Activated CD4-positive, alpha-beta T cell treated with anti-CD3 and anti-CD28 coated beads for 36 hours (primary cell): ENCODE measurements at places on chromosomes 3 and 15.

DNA sequence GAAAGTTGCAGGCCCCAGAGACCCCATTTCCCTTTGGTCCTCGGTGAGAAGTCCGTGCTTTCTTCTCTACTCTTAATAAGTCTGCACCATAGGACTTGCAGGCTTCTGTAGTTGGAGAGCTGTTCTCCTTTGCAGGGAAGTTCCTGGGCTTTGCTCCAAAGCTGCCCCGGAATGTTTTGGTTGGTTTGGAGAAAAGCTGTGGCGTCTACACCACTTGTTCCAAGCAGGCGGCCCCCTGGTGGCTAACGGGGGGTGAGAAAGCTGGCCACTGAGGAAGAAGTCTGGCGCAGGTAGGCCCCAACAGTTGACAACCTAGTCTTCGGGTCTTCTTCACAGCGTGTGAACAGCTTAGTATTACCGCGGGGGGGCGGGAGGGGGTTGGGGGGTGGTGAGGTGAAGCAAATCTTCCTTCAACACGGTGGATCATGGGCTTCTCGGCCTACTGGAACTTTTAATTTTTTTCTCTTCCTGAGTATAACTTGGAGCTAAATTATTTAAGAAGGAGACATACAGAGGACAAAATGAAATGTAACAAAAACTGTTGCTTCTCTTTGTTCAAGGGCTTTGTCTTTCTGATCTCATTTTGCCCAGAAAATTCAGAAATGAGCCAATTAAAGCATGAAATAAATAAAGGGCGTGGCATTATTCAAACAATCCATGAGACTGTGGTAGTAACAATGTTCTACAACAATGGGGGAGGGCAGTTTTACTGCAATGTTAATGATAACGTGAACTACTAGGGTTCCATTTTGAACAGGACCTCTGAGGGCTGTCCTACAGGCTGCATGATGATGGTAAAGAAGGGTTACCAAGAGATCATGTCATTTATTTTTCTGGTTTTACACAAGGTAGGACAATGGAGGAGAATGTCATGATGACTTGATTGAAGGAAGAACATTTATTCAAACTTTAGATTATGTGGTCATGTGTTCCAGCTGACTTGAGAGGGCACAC is 2.2 kb upstream of the THRB start:
- H3K27me3 ChIP-seq = peaks cover 46% of the 10 kb centered on the region
- H3K4me3 ChIP-seq = no peak overlapping the region
- peak; percentile 10 for DNase-seq
- no peaks in the 10 kb centered on the region for H3K36me3 ChIP-seq
- no peak overlapping the region for H3K27ac ChIP-seq

GRCh38 chr3:41611008-41611407 is 350.9 kb downstream of the ULK4 start:
- H3K4me1 ChIP-seq = peaks cover 18% of the 10 kb centered on the region
- H3K27ac ChIP-seq = no peak overlapping the region
- DNase-seq = no peak

GRCh38 chr3:184968115-184968514 is 156.1 kb downstream of the VPS8 start:
- peaks cover 12% of the 10 kb centered on the region for H3K4me1 ChIP-seq
- H3K4me3 ChIP-seq = no peak overlapping the region
- no peak overlapping the region for H3K27ac ChIP-seq
- DNase-seq = no peak

DNA sequence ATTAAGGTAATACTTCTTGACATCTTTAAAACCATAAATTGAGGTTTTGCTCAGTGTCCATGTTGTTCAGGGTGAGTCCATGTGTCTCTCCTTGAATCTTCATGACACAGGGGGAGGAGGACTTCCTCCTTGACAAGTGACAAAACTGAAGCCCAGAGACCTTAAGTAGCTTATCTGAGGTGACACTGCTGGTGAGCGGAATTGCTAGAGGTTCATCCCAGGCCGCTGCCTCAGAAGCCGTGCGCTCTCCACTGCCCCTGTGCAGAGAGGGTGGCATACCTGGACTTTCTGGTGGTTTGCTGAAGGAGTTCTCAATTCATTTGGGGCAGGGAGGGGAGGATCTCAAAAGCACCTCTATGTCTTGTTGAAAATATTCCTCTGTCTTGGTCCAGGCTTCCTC is 23.2 kb upstream of the CCDC174 start:
- H3K4me1 ChIP-seq = no peaks in the 10 kb centered on the region
- H3K4me3 ChIP-seq = no peak overlapping the region
- peaks cover 3% of the 10 kb centered on the region for H3K27me3 ChIP-seq

GRCh38 chr15:33311312-33311971 is 675 bp downstream of the RYR3 start:
- peak; percentile 16 for DNase-seq
- H3K27me3 ChIP-seq = peaks cover 38% of the 10 kb centered on the region
- H3K4me3 ChIP-seq = no peak overlapping the region
- H3K36me3 ChIP-seq = no peaks in the 10 kb centered on the region

GRCh38 chr3:3907023-3907422 is 107.8 kb downstream of the LRRN1 start:
- no peak overlapping the region for H3K27ac ChIP-seq
- no peaks in the 10 kb centered on the region for H3K27me3 ChIP-seq
- DNase-seq = no peak
- H3K4me3 ChIP-seq = no peak overlapping the region

DNA sequence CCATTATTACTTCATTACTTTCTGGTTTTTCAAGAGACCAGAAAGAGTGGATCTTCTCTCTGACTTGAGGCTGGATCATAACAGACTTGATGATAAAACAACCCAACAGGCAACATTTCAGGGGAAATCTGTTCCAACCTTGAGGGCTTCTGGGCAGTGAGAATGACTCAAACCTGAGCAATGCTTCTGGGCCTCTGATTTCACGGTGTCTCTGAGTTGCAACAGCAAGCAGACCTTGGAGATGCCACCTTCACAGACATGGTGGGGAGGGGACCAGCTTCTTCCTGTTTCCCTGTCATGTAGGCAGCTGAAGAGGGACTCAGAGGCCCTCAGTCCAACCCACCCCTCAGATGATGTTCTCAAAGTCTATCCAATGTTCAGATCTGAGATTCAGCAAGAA is 104.0 kb downstream of the ABHD5 start:
- H3K4me3 ChIP-seq = no peak overlapping the region
- H3K27ac ChIP-seq = no peak overlapping the region
- peaks cover 7% of the 10 kb centered on the region for H3K27me3 ChIP-seq
- H3K36me3 ChIP-seq = no peaks in the 10 kb centered on the region
- H3K4me1 ChIP-seq = no peaks in the 10 kb centered on the region

- H3K27me3 ChIP-seq = no peaks in the 10 kb centered on the region
- H3K4me3 ChIP-seq = no peak overlapping the region
- H3K36me3 ChIP-seq = no peaks in the 10 kb centered on the region
- peaks cover 51% of the 10 kb centered on the region for H3K4me1 ChIP-seq
These were observed 56.7 kb downstream of the CCNL1 start for GRCh38 chr3:157103280-157103679.

- no peaks in the 10 kb centered on the region for H3K4me1 ChIP-seq
- no peaks in the 10 kb centered on the region for H3K27me3 ChIP-seq
- H3K27ac ChIP-seq = no peak overlapping the region
- no peak for DNase-seq
- H3K4me3 ChIP-seq = no peak overlapping the region
These were observed 318.4 kb upstream of the COL8A1 start for GRCh38 chr3:99319961-99320360.

DNA sequence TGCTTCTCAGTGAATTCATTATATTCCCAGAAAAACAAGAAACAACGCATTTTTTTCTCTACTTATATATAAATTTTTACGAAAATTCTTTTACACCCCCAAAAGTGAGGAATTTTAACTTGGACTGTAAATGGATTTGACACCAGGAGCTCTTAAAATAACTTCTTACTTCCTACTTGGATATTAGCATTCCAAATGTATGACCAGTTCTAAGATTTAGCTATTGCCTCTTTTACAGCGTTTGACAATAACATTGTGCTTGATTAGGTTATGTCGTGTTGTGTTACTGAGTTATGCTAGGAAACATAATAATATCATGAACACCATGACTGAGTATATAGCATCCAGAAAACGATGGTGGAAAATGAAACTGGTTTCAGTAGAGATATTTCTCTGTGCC is 177.0 kb downstream of the CNTN6 start:
- DNase-seq = no peak
- H3K4me1 ChIP-seq = no peaks in the 10 kb centered on the region
- no peak overlapping the region for H3K4me3 ChIP-seq
- H3K27ac ChIP-seq = no peak overlapping the region
- H3K36me3 ChIP-seq = no peaks in the 10 kb centered on the region
- no peaks in the 10 kb centered on the region for H3K27me3 ChIP-seq

DNA sequence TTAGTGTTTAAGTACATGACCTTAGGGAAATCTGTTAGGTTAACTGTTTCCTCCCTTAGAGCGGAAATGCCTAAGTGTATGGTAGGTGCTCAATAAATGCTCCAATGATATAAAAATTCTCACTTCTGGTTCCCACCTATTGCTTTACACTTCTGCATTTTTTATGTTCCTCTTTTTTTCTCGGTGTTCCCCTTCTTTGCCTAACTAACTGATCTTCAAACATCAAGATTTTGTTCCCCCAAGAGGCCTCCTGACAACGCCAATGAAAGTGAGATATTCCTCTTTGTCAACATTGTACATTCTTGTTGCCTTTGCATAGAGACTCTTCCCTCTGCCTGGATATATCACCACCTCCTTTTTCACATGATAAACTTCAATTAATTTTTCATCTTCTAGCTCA is 17.4 kb downstream of the SLC35A5 start:
- H3K27ac ChIP-seq = no peak overlapping the region
- peaks cover 5% of the 10 kb centered on the region for H3K36me3 ChIP-seq
- H3K4me3 ChIP-seq = no peak overlapping the region
- H3K4me1 ChIP-seq = peaks cover 9% of the 10 kb centered on the region
- no peaks in the 10 kb centered on the region for H3K27me3 ChIP-seq

DNA sequence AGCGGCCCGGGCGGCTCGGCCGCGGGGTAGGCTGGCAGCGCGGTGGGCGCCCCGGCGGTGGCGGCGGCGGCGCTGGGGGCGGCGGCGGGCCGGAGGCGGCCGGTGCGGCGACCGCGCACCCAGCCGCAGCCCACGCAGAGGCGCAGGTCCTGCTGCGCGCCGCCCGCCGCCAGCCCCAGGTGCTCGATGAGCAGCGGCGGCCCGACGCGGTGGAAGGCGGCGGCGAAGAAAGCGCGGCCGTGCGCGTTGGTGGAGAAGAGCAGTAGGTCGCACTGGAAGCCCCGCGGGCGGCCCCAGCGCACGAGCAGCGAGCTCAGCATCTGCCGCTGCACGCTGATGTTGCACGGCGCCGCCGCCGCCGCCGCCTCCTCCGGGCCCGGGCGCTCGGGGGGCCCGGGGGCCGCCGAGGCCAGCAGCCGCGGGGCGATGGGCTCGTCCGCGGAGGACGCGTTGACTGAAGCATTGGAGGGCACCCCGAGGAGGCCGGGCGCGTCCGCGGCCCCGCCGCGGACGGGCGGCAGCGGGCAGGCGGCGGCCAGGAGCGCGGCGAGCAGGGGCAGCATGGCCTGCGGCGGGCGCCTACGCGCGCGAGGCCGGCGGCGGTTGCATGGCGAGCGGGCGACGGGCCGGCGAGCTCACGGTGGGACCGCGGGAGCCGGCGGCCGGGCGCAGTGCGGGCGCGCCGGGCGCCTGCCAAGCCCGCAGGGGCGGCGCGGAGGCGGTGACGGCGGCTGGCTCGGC is 452 bp downstream of the TMEM158 start:
- H3K27me3 ChIP-seq = peaks cover 64% of the 10 kb centered on the region
- H3K36me3 ChIP-seq = no peaks in the 10 kb centered on the region
- H3K4me1 ChIP-seq = peaks cover 13% of the 10 kb centered on the region
- no peak overlapping the region for H3K27ac ChIP-seq
- DNase-seq = peak; percentile 71

DNA sequence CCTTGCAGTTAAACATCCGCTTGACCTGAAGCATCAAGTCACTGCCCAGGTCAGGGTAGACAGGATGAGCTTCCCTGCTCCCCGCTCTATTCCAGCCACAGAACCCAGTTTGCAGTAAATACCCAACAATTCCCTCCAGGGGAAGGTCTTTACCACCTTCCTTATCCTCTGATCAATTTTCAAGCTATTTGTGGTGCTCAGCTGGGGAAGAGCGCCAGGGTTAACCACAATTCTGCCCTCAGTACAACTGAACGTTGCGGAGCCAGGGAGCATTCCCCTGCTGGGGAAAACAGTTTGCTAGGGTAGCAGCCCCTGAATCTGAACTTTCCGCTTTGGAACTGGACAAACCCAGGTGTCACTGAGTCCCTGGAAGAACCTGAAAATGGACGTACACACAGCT is 28.5 kb downstream of the RBPMS2 start:
- no peak overlapping the region for H3K4me3 ChIP-seq
- H3K27ac ChIP-seq = no peak overlapping the region
- H3K4me1 ChIP-seq = no peaks in the 10 kb centered on the region
- peaks cover 3% of the 10 kb centered on the region for H3K27me3 ChIP-seq
- no peak for DNase-seq
- H3K36me3 ChIP-seq = no peaks in the 10 kb centered on the region

- H3K4me3 ChIP-seq = peak overlapping the region; percentile 91
- H3K36me3 ChIP-seq = peaks cover 21% of the 10 kb centered on the region
- peak overlapping the region; percentile 94 for H3K27ac ChIP-seq
- no peaks in the 10 kb centered on the region for H3K27me3 ChIP-seq
These were observed 739 bp downstream of the SNRPN start for GRCh38 chr15:24955531-24955921.

DNA sequence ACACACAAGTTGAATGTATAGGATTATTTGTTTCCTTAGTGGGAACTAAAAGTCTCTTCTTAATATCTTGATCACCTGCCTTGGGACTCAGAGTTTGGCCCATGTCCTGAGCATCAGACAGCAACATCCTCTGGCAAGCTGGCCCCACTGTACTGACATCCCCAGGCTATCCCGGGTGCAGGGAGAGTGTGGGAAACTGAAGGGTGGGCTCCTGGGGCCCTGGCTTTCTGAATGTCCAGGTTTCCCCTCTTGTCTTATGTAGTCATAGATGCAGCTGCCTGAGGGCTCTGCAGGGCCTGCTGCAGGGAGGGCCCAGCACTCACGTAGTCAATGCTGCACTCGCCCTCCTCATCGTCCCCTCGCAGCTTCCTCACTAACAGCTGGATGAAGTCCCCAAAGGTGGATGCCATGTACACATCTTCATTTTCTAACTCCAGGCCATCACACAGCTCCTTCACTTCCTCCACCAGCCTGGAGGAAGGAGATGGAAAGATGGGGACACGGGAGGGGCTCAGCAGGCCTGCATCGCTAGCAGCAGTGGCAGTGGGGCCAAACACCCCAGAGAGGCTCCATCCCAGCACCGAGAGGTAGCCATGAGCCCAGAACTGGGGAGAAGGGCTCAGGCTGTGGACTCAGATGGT is 42.8 kb downstream of the ALDH1L1 start:
- no peak for DNase-seq
- H3K27me3 ChIP-seq = peaks cover 15% of the 10 kb centered on the region
- no peak overlapping the region for H3K27ac ChIP-seq
- H3K4me1 ChIP-seq = no peaks in the 10 kb centered on the region
- H3K36me3 ChIP-seq = no peaks in the 10 kb centered on the region

DNA sequence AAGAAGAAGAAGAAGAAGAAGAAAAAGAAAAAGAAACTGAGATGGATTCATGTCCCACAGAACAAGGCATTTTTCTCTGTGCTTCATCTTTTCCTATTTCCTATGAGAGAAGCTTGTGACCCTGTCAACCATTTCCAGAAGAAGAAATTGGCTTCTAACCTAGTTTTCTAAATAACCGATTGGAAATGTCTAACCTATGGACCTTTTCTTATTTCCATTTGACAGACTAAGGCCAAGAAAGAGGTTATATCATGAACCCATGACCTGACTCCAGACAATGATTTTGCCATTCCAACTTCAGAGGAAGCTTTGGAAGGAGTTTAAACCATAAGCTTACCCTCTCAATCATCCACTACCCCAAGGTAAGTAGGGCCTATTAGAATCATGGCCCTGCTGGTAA is 16.3 kb upstream of the CSRNP1 start:
- peaks cover 16% of the 10 kb centered on the region for H3K4me1 ChIP-seq
- H3K27me3 ChIP-seq = no peaks in the 10 kb centered on the region
- no peaks in the 10 kb centered on the region for H3K36me3 ChIP-seq
- no peak overlapping the region for H3K27ac ChIP-seq
- no peak for DNase-seq
